ENCODE measurements at places on chromosomes 4 and X.
A peak's percentile ranks its signal among the peaks of the same experiment; 100 is the strongest.

DNA sequence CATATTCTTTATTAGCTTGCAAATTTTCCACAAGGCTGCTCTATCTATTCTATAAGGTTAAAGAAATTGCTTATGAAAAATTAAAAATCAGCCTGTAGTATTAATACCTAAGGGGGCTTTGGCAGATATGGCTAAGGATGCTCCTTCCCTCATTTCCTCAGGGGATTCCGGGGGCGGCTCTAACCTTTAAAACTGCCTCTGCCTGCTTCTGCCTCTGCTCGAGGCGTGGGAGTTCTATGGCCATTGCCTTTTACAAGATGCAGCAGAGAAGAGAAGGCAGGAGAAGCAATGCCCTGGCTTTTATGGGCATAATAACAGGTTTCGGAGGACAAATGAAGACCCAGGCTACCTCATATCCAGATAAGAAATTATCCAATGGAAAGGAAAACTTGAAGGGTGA, 8.6 kb upstream of the CDKN2AIP start:
- DNase-seq: no peak

GRCh38 chr4:113820108-113820507, 58.6 kb upstream of the CAMK2D start:
- DNase-seq: no peak

DNA sequence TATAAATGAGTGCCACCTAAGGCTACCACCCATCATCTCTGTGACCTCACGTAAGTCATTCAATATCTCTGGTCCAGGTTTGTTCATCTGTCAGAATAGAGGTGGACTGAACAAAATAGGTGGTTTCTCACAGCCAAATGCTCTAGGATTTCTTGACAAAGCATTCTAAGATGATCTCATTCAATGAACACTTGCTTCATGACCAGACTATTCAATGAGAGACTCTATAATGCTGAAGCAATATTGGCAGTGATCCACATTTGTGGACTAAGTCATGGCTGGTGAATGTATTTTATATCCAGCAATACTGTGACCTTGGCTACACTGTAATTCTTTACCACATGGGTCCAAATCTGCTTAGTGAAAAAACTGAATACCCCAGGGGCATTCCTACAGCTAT, 37.9 kb downstream of the LDB2 start:
- DNase-seq: no peak

DNA sequence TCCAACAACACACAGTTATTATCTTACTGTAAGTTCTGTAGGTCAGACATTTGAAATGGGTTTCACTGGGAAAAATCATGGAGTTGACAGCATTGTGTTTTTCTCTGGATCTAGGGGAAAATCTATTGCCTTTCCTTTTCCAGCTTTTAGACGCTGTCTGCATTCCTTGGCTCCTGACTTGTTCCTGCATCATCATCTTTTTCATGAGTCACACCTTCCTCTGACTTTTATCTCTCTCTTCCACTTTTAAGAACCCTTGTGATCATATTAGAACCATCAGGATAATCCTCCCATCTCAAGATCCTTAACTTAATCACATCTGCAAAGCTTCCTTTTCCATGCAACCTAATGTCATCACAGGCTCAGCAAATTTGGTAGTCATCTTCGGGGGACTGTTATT, 1454.8 kb downstream of the RPA4 start:
- DNase-seq: no peak

- peak; percentile 50 for DNase-seq
Measured at GRCh38 chr4:129218360-129218759, 122.4 kb downstream of the C4orf33 start.

GRCh38 chrX:37409278-37409677, 60.1 kb downstream of the PRRG1 start:
- DNase-seq: no peak

GRCh38 chrX:45743081-45743533, 542.4 kb upstream of the DIPK2B start:
- no peak for DNase-seq

GRCh38 chr4:69092980-69093568, 3.2 kb upstream of the UGT2B7 start:
- no peak for DNase-seq

DNA sequence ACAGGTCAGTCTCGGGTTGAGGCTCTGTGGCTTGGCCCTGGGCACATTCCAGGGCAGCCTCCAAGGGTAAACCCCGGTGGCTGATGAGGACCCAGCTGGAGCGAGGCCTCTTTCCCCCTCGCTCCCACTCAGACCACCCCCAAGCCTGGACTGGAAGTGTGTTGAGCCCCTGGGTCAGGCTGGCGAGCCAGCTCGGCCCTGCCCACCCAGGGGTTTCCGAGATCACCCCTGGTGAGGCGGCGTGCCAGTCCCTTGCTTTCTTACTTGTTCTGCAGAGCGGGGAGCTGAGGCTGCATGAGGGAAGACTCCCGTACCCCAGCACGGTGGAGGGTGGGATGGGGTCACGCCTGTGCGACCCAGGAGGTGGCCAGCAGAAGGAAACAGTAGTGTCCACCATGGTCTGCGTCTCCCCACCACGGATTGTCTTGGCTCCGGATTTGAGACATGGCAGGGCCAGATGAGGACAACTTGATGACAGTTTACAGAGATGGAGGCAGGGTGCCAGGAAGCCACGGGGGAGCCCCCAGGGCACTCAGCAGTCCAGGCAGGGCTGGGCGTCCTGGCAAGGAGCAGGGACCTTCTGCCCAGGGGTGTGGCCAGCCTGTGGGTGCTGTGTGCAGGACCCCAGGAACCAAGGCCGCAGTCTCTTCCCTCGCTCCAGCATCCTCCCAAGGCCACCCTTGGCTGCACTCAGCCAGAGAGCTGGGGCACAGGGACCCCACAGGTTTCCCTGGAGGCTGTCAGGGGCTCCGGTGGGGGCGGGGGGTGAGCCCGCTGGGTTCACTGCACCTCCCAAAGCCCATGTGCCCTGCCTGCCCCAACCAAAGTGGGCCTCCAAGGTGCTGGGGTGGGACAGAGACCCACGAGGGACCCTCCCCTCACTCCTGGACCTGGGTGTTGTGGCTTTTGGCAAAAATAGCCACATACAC, 6.6 kb upstream of the FGFRL1 start:
- no peak for DNase-seq

- DNase-seq: no peak
Measured at GRCh38 chrX:151973060-151973661, 1.3 kb downstream of the GABRE start.

All from NCI-H146 (cell line).